ENCODE measurements at places on chromosomes 7 and 10. TPM values are rescaled to one million over a fixed set of nuclear protein-coding genes. Genes with fewer than 3 reads are reported as not detected.

GRCh38 chr10:8104005-8104404 lies 49.5 kb downstream of the GATA3 start:
- H3K4me1 ChIP-seq = no peaks in the 10 kb centered on the region
- H3K27ac ChIP-seq = no peak overlapping the region
- H3K36me3 ChIP-seq = no peaks in the 10 kb centered on the region
- H3K4me3 ChIP-seq = no peak overlapping the region
- H3K27me3 ChIP-seq = no peaks in the 10 kb centered on the region

DNA sequence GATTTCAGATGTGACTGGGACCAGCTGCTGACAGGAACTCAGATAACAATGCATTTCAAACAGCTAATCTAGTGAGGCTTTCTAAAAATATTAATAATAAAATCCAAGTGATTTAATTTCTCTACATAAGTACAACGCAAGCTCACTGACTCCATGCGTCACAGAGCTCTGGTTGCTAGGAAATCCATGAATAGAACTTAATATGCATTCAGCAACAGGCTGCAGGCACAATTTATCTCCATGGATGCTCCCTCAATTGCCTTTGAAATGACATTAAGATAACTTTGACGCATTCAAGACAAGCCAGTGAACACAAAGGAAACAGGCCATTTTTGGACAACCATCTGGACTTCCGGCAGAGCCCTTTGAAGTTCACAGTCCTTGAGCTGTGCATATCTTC lies 118.7 kb upstream of the COL1A2 start:
- peaks cover 7% of the 10 kb centered on the region for H3K4me1 ChIP-seq
- no peaks in the 10 kb centered on the region for H3K36me3 ChIP-seq
- no peak for DNase-seq
- no peak overlapping the region for H3K4me3 ChIP-seq

DNA sequence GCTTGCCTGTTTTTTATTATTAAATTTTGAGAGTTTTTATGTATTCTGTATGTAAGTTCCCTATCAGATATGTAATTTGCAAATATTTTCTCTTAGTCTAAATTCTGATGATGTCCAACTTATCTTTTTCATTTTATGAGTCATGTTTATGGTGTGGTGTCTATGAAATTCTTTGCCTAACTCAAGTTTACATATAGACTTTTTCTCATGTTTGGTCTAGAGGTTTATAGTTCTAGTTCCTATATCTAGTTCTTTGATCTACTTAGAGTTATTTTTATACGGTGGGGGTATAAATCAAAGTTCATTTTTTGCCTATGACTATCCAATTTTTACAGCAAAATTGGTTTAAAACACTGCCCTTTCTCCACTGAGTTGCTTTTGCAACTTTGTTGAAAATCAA lies 26.3 kb upstream of the CCDC7 start:
- H3K4me1 ChIP-seq = peaks cover 11% of the 10 kb centered on the region
- no peaks in the 10 kb centered on the region for H3K27me3 ChIP-seq
- no peak overlapping the region for H3K27ac ChIP-seq

- no peaks in the 10 kb centered on the region for H3K4me1 ChIP-seq
- H3K27me3 ChIP-seq = no peaks in the 10 kb centered on the region
- no peak overlapping the region for H3K4me3 ChIP-seq
- no peak for DNase-seq
- no peaks in the 10 kb centered on the region for H3K36me3 ChIP-seq
- no peak overlapping the region for H3K27ac ChIP-seq
Measured at GRCh38 chr10:29681676-29682448, 47.1 kb upstream of the SVIL start.

DNA sequence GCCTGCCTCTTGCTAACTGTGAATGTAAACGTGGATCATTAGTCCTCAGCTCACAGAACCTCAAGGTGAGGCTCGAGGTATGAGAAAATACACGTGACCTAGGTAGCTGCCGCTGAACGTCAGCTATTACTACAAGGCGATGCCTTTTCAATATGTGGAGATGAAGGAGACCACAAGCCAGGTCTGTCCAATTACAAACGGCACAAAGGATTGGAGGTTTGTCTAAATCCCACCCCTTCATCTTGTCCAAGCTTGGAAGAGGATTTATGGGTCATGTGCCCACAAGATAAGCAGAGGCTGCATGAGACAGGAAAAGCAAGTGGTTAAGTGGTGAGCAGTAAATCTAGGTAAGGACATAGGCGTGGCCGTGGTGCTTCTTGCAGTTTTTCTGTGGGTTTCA lies 3.4 kb downstream of the H2BK1 start:
- no peak overlapping the region for H3K27ac ChIP-seq
- peaks cover 43% of the 10 kb centered on the region for H3K27me3 ChIP-seq
- no peaks in the 10 kb centered on the region for H3K4me1 ChIP-seq
- peak; percentile 30 for DNase-seq
- H3K36me3 ChIP-seq = peaks cover 2% of the 10 kb centered on the region
- H3K4me3 ChIP-seq = no peak overlapping the region

GRCh38 chr10:125605167-125605566 lies 77.8 kb downstream of the TEX36 start:
- no peak overlapping the region for H3K4me3 ChIP-seq
- DNase-seq = peak; percentile 36
- H3K27ac ChIP-seq = no peak overlapping the region
- H3K36me3 ChIP-seq = no peaks in the 10 kb centered on the region

DNA sequence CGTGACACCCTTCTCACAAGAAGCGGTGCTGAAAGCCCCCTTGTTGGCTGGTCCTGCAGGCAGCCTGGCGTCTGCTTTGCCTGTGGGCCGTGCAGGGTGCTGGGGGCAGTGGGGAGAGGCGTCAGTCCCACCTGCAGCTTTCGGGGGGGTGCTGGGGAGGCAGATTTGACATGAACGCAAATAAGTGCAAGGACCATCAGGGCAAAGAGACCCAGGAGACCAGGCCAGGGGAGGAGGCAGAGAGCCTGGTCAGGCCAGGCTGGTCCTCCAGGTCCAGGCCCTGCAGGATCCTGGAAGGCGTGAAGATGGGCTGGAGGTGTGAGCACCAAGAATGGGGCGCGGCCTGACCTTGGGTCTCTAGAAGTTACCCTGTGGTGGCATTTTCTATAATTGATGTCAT lies 81.6 kb downstream of the MGMT start:
- no peaks in the 10 kb centered on the region for H3K4me1 ChIP-seq
- H3K27ac ChIP-seq = no peak overlapping the region

GRCh38 chr7:122746948-122747347 lies 44.2 kb upstream of the RNF148 start:
- no peak overlapping the region for H3K4me3 ChIP-seq
- no peak overlapping the region for H3K27ac ChIP-seq
- no peaks in the 10 kb centered on the region for H3K4me1 ChIP-seq

- H3K27me3 ChIP-seq = no peaks in the 10 kb centered on the region
- DNase-seq = no peak
- peaks cover 12% of the 10 kb centered on the region for H3K4me1 ChIP-seq
- H3K4me3 ChIP-seq = no peak overlapping the region
Measured at GRCh38 chr7:22151901-22152300, 205.1 kb downstream of the RAPGEF5 start.

DNA sequence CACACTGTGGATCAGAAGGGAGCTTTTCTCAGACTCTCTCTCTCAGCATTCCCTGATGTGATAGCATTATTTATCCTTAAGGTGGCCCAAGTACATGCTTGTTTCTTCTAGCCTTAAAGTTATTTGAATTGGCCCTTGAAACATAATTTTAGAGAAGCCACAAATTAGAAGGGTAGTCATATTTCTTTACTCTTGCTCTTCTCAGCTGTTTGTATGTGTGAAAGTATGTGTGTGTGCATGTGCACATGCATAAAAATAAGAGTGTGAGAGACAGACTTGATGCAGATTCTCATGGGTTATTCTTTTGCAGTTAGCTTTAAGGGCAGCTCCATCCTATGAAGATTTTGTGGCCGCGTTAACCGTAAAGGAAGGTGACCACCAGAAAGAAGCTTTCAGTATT lies 50.1 kb downstream of the PLEKHA8 start:
- no peak for DNase-seq
- H3K4me1 ChIP-seq = no peaks in the 10 kb centered on the region
- H3K4me3 ChIP-seq = no peak overlapping the region
- H3K36me3 ChIP-seq = peaks cover 8% of the 10 kb centered on the region
- H3K27ac ChIP-seq = no peak overlapping the region

DNA sequence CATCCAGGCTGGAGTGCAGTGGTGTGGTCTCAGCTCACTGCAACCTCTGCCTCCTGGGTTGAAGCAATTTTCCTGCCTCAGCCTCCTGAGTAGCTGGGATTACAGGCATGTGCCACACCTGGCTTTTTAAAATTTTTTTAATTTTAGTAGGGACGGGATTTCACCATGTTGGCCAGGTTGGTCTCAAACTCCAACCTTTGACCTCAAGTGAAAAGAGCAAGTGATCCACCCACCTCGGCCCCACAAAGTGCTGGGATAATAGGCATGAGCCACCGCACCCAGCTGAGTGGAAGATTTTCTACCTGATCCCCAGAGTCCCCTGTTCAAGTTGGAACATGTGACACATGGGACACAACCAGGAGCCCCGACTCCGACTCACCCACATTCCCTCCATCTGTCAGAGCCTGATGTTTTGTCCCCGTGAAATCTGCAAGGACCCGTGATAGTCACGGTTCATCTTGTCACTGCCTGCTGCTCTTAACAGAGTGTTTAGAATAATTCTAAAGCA lies 104.5 kb downstream of the SMURF1 start:
- no peak for DNase-seq
- H3K27me3 ChIP-seq = no peaks in the 10 kb centered on the region
- H3K4me3 ChIP-seq = no peak overlapping the region
- peaks cover 67% of the 10 kb centered on the region for H3K36me3 ChIP-seq
- peaks cover 16% of the 10 kb centered on the region for H3K4me1 ChIP-seq

DNA sequence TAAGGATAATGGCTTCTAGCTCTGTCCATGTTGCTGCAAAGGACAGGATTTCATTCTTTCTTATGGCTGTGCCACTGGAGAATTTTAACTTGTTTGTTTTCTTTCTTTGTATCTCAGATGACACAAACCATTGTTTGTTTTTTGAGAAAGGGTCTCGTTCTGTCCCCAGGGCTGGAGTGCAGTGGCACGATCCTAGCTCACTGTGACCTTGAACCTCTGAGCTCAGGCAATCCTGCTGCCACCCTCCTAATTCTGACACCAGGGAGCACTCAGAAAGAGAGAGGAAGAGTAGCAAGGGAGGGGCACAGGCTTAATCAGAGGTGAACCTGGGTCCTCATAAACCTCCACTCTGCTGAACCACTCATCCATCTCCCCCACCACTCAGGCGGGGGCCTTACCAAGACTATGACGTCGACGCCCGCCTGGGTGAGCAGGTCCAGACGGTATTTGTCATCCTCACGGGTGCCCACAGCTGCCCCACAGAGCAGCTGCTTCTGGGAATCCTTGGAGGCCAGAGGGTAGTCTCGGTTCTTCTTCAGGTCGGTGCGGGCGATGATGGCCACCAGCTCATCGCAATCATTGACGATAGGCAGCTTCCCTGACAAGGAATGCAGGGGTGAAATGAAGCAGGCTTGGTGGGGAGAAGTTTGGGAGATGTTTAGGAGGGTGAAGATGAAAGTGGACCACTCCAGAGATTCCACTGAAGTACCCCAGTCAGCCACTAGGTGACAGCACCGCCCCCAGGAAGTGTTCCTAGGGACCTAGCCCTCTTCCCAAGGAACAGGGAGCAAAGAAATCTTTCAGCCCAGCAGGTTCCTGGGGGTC lies 11.6 kb downstream of the IMPDH1 start:
- no peak overlapping the region for H3K4me3 ChIP-seq
- peaks cover 67% of the 10 kb centered on the region for H3K36me3 ChIP-seq
- H3K27ac ChIP-seq = no peak overlapping the region
- H3K27me3 ChIP-seq = no peaks in the 10 kb centered on the region
- DNase-seq = peak; percentile 96

GRCh38 chr7:91837397-91838070 lies 43.0 kb downstream of the MTERF1 start:
- H3K27me3 ChIP-seq = no peaks in the 10 kb centered on the region
- H3K27ac ChIP-seq = no peak overlapping the region
- H3K36me3 ChIP-seq = no peaks in the 10 kb centered on the region
- DNase-seq = no peak
- H3K4me1 ChIP-seq = no peaks in the 10 kb centered on the region
- H3K4me3 ChIP-seq = no peak overlapping the region

DNA sequence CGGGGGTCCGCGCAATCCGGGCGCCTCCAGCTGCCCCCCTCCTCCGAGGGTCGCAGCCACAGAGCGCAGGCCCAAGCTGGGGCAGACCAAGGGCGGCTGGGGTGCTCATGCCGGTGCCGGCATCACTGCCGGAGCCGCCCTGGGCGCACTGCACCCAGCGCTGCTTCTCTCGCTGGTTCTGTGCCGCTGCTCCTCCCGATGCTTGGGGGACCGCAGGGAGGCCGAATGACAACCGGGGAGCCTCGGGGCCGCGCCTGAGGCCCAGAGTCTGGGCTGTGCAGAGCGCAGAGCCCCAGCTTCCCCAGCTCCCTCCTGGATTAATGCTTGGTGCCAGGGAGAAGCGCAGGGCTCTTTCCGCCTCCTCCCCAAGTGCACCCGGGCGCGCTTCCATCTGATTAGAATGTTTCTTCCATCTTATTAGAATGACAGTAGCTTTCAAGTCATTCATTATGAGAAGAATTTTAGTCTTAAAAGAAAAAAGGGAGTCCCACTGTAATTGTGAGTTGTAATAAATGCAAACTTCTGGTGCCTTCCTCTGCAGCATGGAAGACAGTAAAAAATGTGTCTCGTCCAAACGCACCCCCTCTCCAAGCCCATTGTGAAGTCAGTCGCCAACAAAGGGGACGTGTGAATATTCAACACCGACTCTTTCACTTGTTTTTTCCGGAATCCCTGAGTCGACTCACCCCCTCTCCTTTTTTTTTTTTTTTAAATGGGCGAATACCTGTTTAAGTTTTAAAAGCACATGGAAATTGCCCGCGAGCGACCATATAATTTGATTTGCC lies 19.5 kb upstream of the PTF1A start:
- H3K4me1 ChIP-seq = no peaks in the 10 kb centered on the region
- H3K27me3 ChIP-seq = peaks cover 44% of the 10 kb centered on the region
- no peaks in the 10 kb centered on the region for H3K36me3 ChIP-seq
- peak; percentile 62 for DNase-seq

GRCh38 chr10:68137171-68137570 lies 27.9 kb downstream of the MYPN start:
- H3K27ac ChIP-seq = peak overlapping the region; percentile 99
- no peak for DNase-seq
- H3K4me1 ChIP-seq = peaks cover 53% of the 10 kb centered on the region
- no peaks in the 10 kb centered on the region for H3K27me3 ChIP-seq

The HOGA1 gene
- 2.7 TPM for total RNA-seq

The SLC13A4 gene
- 0.36 TPM for total RNA-seq

The INA gene
- 0.29 TPM for total RNA-seq

The ZNF22 gene
- 14.4 TPM for total RNA-seq

The SLC16A12 gene
- total RNA-seq = under 0.01 TPM

The SPDYE9 gene
- total RNA-seq = not detected

The CH25H gene
- total RNA-seq = 13.0 TPM

The PLXNA4 gene
- 4.3 TPM for total RNA-seq

The IGFBP3 gene
- 2,046 TPM for total RNA-seq

The SOSTDC1 gene
- total RNA-seq = under 0.01 TPM

The SPDYE11 gene
- total RNA-seq = not detected

The NRG3 gene
- total RNA-seq = not detected
